GDM1 (cell line): ENCODE measurements at places on chromosomes 1 and 21.

DNA sequence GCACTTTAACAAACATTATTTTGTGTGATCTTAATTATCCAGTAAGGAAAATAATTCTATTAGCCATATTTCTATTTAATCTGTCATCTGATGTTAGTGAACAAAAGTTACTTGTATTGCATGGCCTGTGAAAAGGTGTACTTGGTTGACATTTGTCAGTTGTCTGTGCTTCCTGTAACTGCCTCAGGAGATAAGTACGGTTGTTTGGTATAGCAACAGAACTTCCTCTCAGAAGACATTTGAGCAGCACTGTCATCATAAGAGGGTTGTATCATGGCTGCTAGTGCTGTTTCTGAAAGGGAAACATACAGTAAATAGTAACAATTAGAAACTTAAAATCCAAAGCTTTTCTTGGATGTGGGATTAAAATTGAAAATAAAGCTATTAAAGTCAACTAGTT, 3.4 kb downstream of the BLZF1 start:
- peak; percentile 6 for DNase-seq

- no peak for DNase-seq
These were observed 6.6 kb downstream of the IFFO2 start for GRCh38 chr1:18949686-18950400.

DNA sequence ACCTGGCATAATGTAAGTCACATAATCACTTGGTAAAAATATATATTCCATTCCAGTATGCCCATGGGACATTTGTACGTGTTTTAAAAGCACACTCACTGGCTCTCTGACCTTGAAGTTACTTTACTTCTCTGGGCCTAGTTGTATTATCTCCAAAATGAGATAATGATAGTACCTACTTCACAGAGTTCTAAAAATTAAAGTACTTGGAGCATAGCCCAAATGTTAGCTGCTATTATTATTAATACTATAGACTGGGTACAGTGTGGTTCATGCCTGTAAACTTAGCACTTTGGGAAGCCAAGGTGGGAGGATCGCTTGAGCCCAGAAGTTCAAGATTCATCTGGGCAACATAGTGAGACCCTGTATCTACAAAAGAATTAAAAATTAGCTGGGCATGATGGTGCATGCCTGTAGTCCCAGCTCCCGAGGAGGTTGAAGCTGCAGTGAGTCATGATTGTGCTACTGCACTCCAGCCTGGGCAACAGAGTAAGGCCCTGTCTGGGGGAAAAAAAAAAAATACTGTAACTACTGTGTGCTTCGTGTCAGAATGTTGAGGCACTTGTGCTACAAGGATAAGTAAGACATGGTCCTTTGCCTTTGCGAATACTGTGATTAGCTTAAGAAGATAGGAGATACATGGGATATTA, 45.7 kb downstream of the TDRD5 start:
- no peak for DNase-seq

GRCh38 chr1:93537924-93538323, 90.0 kb downstream of the FNBP1L start:
- DNase-seq: no peak

- no peak for DNase-seq
These were observed 337.6 kb downstream of the AGBL4 start for GRCh38 chr1:49686107-49686506.
